ENCODE measurements at places on chromosomes 1 and 21. TPM values are rescaled to one million over a fixed set of nuclear protein-coding genes. Genes with fewer than 3 reads are reported as not detected.

Gene RYR2
- 0.03 TPM for total RNA-seq

Gene LRRC42
- 41.0 TPM for total RNA-seq

Gene BRDT
- total RNA-seq = not detected

Gene PIGR
- 1.4 TPM for total RNA-seq

Gene ADCY10
- total RNA-seq = 0.10 TPM

Gene DPT
- not detected for total RNA-seq

Gene TGFBR3
- 14.5 TPM for total RNA-seq

Gene AZIN2
- total RNA-seq = 2.4 TPM

Gene IFNAR1
- 23.8 TPM for total RNA-seq

Gene MCOLN2
- 22.5 TPM for total RNA-seq

Gene CFHR5
- total RNA-seq = not detected

Gene ESPN
- 8.5 TPM for total RNA-seq

Gene MTF2
- total RNA-seq = 24.8 TPM

Gene KCNK2
- 0.28 TPM for total RNA-seq

Gene CTSK
- 4.4 TPM for total RNA-seq

Gene UBXN10
- total RNA-seq = 0.05 TPM

Gene ERRFI1
- total RNA-seq = 299 TPM

Gene FASLG
- total RNA-seq = not detected

Gene CD1D
- not detected for total RNA-seq

Gene ETV3L
- not detected for total RNA-seq

Gene PPP2R5A
- 44.3 TPM for total RNA-seq

Gene SAMSN1
- 0.44 TPM for total RNA-seq

Gene S100A8
- not detected for total RNA-seq

Gene SYCP1
- total RNA-seq = not detected

Gene HAO2
- not detected for total RNA-seq

All from Panc1 (cell line).